RCC 7860 (cell line): ENCODE measurements at places on chromosomes 11 and 22.

- DNase-seq = no peak
These were observed 20.0 kb downstream of the GUCY1A2 start for GRCh38 chr11:106998116-106998915.

DNA sequence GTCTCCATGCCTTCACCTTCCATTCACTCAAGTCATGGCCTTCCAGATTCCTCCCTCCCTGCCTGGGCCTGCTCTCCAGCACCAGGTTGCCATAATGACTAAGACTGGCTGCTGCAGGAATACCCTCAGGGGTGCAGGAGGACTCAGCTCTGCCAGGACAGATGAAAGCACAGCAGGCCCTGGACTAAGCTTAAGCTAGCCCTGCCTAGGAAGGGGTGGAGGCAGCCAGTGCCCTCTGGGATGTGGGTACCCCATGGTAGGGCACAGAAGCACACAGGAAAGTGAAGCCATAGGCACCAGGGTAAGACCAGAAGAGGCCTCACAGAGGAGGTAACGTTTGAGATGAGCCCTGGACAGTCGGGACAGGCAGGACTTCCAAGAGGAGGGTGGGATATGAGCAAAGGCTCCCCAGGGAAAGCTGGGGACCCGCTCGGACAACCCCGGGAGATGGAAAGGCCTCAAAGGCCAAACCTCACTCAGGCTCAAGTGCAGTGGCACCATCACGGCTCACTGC, 3.0 kb upstream of the RIN1 start:
- DNase-seq = no peak

GRCh38 chr11:17598700-17599459, 51.8 kb downstream of the OTOG start:
- no peak for DNase-seq

- no peak for DNase-seq
These were observed at the start of gene PHETA2 for GRCh38 chr22:42074132-42074811. PHETA2 (plus strand) TSS chr22:42074248; CDS start chr22:42077294, 3,046 bp downstream.

GRCh38 chr11:93775289-93775688, 8.8 kb upstream of the MED17 start:
- DNase-seq = no peak

GRCh38 chr11:115871161-115871760, 367.0 kb upstream of the CADM1 start:
- no peak for DNase-seq

GRCh38 chr22:19559324-19559811, 35.2 kb upstream of the CLDN5 start:
- DNase-seq = no peak

GRCh38 chr11:93903989-93904388, 53.6 kb upstream of the VSTM5 start:
- no peak for DNase-seq

DNA sequence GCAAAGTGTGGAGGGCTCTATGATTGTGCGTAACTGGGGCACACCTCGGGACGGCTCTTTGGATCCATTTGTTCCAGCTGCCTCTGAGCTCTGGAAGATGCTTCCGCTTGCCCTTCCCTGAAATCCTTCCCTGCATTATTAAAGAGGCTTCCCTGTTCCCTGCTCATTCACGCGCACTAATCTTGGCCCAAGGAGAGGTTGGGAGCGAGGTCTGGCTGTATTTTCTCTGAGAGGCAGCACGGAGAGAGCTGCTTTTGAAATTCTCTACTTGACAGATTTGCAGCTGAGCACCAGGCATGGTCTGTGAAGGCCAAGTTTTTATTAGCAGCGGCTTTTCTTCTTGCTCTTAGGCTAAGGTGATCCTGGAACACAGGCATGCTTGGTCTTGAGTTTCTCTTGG, 94.8 kb upstream of the NTM start:
- no peak for DNase-seq

GRCh38 chr11:116911976-116912734, 74.7 kb upstream of the APOA1 start:
- DNase-seq = no peak

- no peak for DNase-seq
These were observed 20.4 kb upstream of the TMA7B start for GRCh38 chr22:39939830-39940229.

DNA sequence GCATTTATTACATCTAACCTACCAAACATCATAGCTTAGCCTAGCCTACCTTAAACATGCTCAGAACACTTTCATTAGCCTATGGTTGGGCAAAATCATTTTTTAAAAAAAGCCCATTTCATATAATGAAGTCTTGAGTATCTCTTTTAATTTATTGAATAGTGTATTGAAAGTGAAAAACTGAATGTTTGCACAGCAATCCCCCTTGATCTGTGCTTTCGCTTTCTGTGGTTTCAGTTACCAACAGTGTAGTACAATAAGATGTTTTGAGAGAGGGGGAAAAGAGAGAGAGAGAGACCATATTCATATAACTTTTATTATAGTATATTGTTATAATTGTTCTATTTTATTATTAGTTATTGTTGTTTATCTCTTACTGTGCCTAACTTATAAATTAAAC, 8.4 kb upstream of the MAP6 start:
- DNase-seq = no peak

DNA sequence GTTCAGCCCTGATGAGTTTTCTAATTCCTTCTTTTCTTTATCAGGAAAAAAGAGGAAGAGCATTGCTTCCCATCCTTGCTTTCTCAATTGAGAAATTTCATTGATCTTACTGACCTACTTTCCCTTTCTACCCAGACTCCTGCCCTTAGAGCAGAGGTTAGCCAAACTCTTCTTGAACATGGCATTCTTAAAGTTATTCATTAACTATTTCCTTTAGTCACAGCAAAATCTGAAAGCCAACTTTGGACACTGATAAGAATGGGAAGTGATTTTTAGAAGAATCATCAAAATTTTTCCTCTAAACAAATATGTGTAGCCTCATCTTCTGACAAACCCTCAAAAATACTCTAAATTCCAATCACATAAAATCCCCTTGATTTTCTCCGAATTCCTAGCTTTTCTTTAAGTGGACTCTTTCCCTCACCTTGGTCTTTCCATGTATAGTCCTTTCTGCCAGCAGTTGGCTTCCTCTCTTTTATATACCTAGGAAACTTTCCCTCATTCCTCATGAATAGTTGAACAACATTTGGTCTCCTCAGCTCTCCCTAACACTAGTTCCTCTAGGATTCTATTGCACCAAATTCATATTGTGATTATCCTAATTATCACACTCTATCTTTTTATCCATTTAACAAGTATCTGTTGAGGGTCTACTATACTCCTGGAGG, 566.7 kb upstream of the CCDC90B start:
- no peak for DNase-seq

DNA sequence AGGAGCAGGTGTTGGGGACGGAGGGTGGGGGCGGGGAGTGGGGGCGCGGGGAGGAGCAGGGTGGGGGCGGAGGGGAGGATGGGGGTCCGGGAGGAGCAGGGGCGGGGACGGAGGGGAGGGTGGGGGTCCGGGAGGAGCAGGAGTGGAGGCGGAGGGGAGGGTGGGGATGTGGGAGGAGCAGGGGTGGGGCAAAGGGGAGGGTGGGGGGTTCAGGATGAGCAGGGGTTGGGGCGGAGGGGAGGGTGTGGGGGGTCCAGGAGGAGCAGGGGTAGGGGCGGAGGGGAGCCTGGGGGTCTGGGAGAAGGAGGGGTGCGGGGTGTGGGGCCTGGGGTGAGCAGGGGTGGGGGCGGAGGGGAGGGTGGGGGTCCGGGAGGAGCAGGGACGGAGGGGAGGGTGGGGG, 17.1 kb downstream of the CRELD2 start:
- DNase-seq = no peak

DNA sequence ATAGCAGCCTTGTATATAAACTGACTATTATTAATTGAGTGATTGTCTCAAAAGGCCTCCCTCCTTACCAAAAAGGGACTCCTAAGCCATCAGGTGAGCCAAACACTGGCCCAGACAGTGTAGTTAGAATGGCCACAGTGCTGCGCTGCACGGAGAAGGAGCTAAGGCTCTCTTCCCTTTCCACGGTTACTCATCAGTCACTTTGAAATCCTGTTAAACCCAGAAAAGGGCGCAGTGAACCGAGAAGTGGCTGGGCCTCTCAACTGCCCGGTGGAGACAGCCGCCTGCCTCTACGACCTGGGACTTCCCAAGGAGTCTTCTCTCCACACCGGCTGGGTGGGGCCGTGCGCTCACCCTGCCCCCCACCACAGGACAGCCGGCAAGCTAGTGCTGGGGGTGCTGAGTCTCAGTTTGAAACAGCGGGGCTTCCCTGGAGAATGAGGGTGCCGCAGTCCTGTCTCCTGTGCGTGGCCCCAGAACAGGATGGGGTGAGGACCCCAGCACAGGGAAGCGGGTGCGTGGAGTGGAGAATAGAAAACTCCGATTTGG, 1.3 kb downstream of the MYH9 start:
- peak; percentile 88 for DNase-seq

DNA sequence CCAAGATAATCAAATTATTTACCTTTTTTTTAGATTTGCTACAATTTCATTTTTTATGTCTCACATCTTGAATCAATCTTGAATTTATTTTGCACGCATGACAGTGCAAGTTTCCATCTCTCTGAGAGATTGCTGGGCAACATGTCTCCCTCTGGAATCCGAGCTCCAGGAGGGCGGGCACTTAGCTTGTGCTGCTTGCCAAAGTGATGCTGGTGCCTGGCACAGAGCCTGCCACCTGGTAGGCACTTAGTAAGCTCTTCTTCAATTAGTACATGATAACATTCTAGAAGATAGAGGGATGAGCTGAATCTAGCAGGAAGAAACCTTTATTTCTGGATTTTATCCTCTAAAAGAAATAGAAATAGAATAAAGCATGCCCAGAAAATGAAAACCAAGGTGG, 27.5 kb upstream of the OR9I1 start:
- no peak for DNase-seq

DNA sequence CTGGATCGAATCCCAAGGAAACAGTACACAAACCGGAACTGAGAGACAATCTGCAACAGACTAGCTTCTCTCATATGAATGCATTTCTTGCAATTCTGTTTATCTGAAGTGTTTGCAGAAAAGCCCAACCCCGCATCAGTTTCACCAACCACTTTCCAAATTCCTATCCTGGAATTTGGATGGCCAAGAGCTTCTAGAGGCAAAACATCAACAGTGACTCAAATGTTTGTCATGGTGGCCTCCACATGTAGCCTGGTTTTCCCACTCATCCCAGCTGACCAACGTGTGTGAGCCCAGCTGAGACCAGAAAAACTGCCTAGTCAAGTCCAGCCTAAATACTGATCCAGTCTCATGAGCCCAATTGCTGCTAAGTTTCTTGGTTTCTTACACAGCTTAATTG, 8.3 kb upstream of the MIEF1 start:
- peak; percentile 4 for DNase-seq

DNA sequence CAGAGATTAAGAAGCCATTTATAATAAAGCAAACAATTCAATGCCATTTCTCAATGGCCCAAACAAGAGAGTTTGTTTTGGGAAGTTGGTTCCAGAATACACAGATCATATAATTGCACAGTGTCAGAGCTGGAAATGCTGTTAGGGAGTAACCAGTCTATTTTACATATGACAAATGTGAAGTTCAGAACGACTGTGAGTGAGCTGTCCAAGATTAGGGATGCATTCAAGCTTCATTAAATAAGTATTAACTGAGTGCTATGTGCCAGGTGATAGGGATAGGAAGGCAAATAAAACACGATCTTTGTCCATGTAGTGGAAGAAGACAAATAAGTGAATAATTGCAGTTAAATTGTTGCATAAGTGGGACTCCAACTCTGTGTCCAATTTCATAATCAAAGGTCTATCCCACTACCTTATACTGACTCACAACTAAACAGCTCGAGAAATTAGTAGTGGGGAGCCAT, 33.1 kb upstream of the PICALM start:
- DNase-seq = no peak

GRCh38 chr11:12845163-12845562, 164.0 kb upstream of the RASSF10 start:
- DNase-seq = no peak

GRCh38 chr22:38296372-38296771, 20.9 kb downstream of the CSNK1E start:
- no peak for DNase-seq

GRCh38 chr11:108891143-108891542, 226.3 kb downstream of the DDX10 start:
- DNase-seq = no peak

GRCh38 chr11:77468527-77468926, 5.4 kb downstream of the PAK1 start:
- DNase-seq = no peak

- DNase-seq = no peak
These were observed 2.2 kb upstream of the RAB30 start for GRCh38 chr11:83073884-83074283.

- peak; percentile 28 for DNase-seq
These were observed 20.8 kb upstream of the LINC01488 start for GRCh38 chr11:69460540-69461257.

DNA sequence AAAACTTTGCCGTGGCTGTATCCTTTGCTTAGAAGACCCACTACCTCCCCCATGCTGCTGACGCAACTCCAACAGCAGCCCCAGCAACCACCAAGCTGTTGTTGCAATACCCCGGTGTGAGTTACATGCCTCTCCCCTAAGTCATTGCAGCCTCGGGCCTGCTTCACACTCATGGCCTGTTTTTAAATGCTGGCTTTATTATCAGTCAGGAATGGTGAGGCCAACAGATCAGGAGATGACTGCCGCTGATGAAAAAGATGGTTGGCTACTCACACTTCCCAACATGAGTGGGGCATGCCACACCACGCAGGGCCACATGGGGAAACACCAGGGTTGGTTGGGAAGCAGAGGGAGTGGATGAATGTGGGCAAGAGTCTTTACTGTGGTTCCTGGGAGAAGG, 171.5 kb upstream of the SYT13 start:
- DNase-seq = no peak

GRCh38 chr11:1829039-1829820, 5.6 kb upstream of the SYT8 start:
- peak; percentile 82 for DNase-seq
